ENCODE measurements at places on chromosomes 5 and 9. TPM values are rescaled to one million over a fixed set of nuclear protein-coding genes. Genes with fewer than 3 reads are reported as not detected.
A peak's percentile ranks its signal among the peaks of the same experiment; 100 is the strongest.

DNA sequence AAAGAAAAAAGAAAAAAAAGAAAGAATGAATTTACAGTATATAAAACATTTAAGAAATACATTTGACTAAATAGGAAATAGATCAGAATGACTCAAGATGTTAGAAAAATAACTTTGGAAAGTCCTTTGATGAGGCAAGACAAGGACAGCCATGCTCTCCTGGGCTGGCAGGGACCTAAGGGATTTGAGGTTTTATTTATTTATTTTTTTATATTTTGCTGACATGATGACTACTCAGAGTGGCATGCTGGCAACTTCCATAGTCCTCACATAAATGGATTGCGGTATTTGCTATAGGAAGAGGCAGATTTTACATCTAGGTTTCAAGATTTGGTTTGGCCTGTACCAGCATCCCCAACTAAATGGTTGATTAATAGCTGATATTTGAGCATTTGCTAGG lies 17.7 kb downstream of the SLC28A3 start:
- H3K4me1 ChIP-seq = peaks cover 37% of the 10 kb centered on the region
- no peaks in the 10 kb centered on the region for H3K36me3 ChIP-seq
- H3K27me3 ChIP-seq = no peaks in the 10 kb centered on the region

SH3PXD2B gene
- 12.8 TPM for total RNA-seq

GRCh38 chr5:54135042-54135441 lies 175.3 kb downstream of the ARL15 start:
- H3K27me3 ChIP-seq = no peaks in the 10 kb centered on the region
- no peak overlapping the region for H3K27ac ChIP-seq
- H3K4me3 ChIP-seq = no peak overlapping the region
- DNase-seq = no peak
- no peaks in the 10 kb centered on the region for H3K4me1 ChIP-seq
- H3K36me3 ChIP-seq = no peaks in the 10 kb centered on the region

DNA sequence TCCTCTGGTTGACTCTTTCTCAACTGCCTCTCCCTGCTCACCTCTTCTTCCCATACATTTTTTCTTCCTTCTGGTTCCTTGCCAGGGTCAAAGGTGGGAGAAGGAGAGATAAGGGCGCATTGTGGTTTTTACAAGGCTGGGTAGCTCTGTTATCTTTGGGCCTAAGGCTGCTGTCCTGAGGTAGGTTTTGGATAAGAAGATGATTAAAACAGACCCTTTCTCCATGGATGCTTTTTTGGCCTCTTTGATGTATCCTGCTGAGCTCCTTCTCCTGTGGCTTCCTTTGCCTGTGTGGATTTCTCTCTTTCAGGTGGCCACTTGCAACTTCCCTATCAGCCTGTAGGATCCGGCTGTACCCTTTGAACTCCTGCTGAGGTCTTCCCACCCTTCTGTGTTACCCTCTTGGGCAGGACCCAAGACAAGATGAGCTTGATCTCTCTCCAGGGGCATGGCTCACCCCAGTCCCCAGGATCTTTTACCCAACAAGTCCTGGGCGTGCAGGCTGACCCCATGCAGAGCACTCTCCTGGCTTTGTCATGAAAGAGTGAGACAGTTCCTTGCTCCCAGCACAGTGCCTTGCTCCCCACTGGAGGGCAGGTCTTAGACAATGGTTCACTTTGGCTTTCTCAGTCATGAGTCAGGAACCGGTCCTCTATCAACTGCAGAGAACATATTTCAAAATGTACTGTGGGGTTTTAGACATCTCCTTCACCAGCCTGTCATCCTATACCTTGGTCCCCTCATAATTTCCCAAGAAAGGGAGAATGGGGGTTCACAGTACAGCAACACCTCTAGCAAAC lies 197.9 kb downstream of the TLE4 start:
- H3K36me3 ChIP-seq = no peaks in the 10 kb centered on the region
- peaks cover 10% of the 10 kb centered on the region for H3K4me1 ChIP-seq
- H3K4me3 ChIP-seq = no peak overlapping the region
- no peak overlapping the region for H3K27ac ChIP-seq
- DNase-seq = no peak

GRCh38 chr5:100787648-100788047 lies 115.4 kb downstream of the ST8SIA4 start:
- no peak overlapping the region for H3K4me3 ChIP-seq
- H3K4me1 ChIP-seq = no peaks in the 10 kb centered on the region
- no peak overlapping the region for H3K27ac ChIP-seq
- H3K36me3 ChIP-seq = no peaks in the 10 kb centered on the region
- no peak for DNase-seq
- no peaks in the 10 kb centered on the region for H3K27me3 ChIP-seq

- no peaks in the 10 kb centered on the region for H3K4me1 ChIP-seq
- DNase-seq = no peak
- no peaks in the 10 kb centered on the region for H3K27me3 ChIP-seq
- no peaks in the 10 kb centered on the region for H3K36me3 ChIP-seq
These were observed 181.2 kb downstream of the PIK3R1 start for GRCh38 chr5:68396722-68397121.

GRCh38 chr9:84670138-84671041 lies 861 bp downstream of the NTRK2 start:
- H3K36me3 ChIP-seq = no peaks in the 10 kb centered on the region
- peaks cover 5% of the 10 kb centered on the region for H3K4me1 ChIP-seq
- peak overlapping the region; percentile 62 for H3K27ac ChIP-seq
- peak overlapping the region; percentile 51 for H3K4me3 ChIP-seq

COL5A1 gene
- 6.7 TPM for total RNA-seq

DNA sequence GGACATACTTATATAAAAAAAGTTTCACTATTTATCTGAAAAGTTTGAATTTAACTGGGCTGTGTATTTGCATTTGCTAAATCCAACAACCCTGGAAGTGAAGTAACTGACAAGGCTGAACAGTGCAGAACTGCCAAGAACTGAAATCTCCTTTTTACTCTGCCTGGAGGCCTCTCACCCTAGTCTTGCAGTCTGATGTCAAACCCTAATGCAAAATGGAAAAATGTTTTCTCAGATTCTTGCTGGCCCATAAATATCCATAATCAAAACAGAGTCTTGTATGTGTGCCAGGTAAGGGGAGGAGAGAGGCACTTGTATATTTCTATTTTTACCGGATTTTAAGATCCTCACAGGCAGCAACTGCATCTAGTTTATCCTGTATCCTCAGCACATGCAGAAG lies 432.7 kb upstream of the KLF4 start:
- H3K36me3 ChIP-seq = no peaks in the 10 kb centered on the region
- no peak overlapping the region for H3K27ac ChIP-seq
- no peaks in the 10 kb centered on the region for H3K4me1 ChIP-seq
- H3K27me3 ChIP-seq = no peaks in the 10 kb centered on the region

DNA sequence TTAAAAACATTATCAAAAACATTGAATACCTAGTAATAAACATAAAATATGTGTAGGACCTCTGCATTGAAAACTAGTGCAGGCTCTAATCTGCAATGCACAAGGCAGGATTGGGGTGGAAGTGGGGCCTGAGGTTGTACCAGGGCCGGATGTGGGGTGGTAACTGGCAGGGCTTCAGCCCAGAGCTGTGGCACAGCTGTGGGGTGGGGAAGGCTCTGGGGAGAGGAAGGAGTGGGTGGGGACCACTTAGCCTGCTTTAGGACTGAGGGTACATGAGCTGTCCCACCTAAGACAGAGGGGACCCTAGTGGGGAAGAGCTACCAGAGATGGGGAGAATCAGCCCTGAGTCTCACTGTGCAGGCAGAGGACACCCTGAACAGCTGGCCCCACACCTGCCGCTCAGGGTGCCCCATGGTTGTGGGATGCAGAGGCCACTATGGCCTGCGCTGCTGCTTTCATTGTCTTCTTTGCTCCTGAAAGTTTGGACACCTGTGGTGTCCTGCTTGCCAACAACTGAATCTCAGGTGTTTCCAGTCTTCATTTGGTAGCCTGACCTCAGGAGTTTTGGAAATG lies 311.4 kb downstream of the TLE4 start:
- H3K36me3 ChIP-seq = no peaks in the 10 kb centered on the region
- no peaks in the 10 kb centered on the region for H3K27me3 ChIP-seq
- no peak overlapping the region for H3K27ac ChIP-seq
- no peaks in the 10 kb centered on the region for H3K4me1 ChIP-seq
- no peak overlapping the region for H3K4me3 ChIP-seq

CNTFR gene
- total RNA-seq = 0.40 TPM

GRCh38 chr5:31605920-31606319 lies 33.0 kb upstream of the PDZD2 start:
- H3K4me1 ChIP-seq = no peaks in the 10 kb centered on the region
- no peak overlapping the region for H3K27ac ChIP-seq
- no peaks in the 10 kb centered on the region for H3K36me3 ChIP-seq
- no peak for DNase-seq
- no peak overlapping the region for H3K4me3 ChIP-seq

PCDHB13 gene
- 2.1 TPM for total RNA-seq

DNA sequence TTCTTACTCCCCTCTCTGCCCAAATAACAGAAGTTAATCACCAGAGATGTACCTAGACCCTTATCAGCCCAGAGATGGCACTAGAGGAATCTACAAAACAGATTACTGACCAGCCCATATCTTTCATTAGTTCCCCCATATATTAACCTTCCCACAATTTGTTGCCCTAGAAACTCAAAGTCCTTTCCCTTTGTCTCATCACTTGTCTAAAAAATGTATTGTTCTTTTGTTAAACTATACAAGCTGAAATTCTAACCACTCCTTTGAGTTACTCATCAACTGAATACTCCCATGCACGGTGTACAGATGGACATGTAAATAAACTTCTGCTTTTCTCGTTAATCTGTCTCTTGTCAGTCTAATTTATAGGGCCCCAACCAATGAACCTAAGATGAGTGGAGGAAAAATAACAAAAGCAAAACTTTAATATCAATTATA lies 130.9 kb downstream of the CCDC192 start:
- H3K4me1 ChIP-seq = peaks cover 4% of the 10 kb centered on the region
- no peaks in the 10 kb centered on the region for H3K27me3 ChIP-seq
- no peak overlapping the region for H3K27ac ChIP-seq
- H3K36me3 ChIP-seq = no peaks in the 10 kb centered on the region
- no peak for DNase-seq
- no peak overlapping the region for H3K4me3 ChIP-seq

- H3K4me1 ChIP-seq = no peaks in the 10 kb centered on the region
- DNase-seq = no peak
- H3K27ac ChIP-seq = no peak overlapping the region
- H3K4me3 ChIP-seq = no peak overlapping the region
- peaks cover 29% of the 10 kb centered on the region for H3K27me3 ChIP-seq
These were observed 7.0 kb downstream of the TEX48 start for GRCh38 chr9:114674798-114675540.

DNA sequence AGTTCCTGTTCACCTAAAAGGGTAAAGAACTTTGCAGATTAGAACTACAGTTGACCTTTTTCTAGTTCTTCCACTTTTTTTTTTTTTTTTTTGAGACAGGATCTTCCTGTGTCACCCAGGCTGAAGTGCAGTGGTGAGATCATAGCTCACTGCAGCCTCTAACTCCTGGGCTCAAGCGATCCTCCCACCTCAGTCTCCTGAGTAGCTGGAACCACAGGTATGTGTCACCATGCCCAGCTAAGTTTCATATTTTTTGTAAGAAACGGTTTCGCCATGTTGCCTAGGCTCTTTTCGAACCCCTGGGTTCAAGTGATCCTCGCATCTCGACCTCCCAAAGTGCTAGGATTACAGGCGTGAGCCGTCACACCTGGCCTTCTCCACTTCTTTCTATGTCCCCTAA lies 39.7 kb upstream of the TNFAIP8 start:
- no peaks in the 10 kb centered on the region for H3K36me3 ChIP-seq
- H3K27me3 ChIP-seq = no peaks in the 10 kb centered on the region
- H3K27ac ChIP-seq = no peak overlapping the region
- H3K4me3 ChIP-seq = no peak overlapping the region

DNA sequence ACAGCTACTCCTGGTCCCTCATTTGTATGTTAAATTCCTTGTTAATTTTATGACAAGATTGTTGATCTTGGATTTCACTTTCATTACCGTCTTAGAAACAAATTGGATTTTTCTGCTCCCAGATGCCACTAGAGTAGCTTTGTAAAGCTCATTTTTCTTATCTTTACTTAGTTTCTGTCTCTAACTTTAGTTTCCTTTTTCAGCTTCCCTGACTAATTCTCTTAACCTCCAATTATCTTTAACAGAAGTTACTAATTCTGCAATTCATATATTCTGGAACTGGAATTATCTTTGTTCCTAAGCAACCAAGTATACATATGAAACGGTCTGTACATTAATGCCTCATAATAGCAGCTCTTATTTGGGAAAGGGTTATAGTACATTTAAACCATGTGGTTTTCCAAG lies 16.7 kb downstream of the ITGA1 start:
- no peak overlapping the region for H3K27ac ChIP-seq
- H3K4me1 ChIP-seq = peaks cover 32% of the 10 kb centered on the region
- H3K36me3 ChIP-seq = no peaks in the 10 kb centered on the region
- DNase-seq = no peak

DNA sequence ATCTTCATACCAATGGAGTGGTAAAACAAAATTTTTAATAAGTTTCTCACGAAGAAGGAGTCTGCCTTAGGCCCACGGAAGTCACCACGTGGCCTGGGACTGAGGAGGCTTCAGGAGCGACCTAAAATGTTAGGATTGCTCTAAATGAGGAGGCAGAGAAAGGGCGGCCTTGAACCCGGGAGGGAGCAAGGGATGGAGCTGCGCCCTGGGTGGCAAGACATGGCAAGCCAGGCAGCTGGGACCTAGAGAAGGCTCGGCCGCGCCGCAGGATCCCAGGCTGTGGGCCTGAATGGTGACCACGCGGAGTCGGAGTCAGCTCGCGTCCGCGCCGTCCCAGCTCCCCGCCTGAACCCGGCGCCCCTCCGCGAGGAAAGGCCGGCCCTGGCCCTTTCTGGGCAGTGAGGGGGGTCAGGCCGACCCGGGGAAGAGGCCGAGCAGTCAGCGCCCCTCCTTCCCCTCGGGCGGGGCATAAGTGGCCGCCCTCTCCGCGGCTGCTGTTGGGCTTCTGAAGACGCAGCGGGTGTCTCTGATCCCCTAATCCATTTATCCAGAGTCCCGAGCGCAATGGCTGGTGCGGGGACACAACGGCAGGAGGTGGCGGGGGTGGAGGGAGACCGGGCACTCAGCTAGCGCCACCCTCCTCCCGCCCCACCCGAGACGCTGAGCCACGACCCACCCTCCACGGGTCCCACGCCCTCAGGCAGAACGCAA lies 10.6 kb downstream of the IRX1 start:
- peaks cover 10% of the 10 kb centered on the region for H3K27me3 ChIP-seq
- H3K36me3 ChIP-seq = no peaks in the 10 kb centered on the region
- no peak for DNase-seq
- no peak overlapping the region for H3K4me3 ChIP-seq
- H3K27ac ChIP-seq = no peak overlapping the region
- peaks cover 22% of the 10 kb centered on the region for H3K4me1 ChIP-seq

GRCh38 chr9:109317979-109318741 lies 2.7 kb downstream of the EPB41L4B start:
- no peak for DNase-seq
- peaks cover 29% of the 10 kb centered on the region for H3K4me1 ChIP-seq
- no peaks in the 10 kb centered on the region for H3K36me3 ChIP-seq
- no peak overlapping the region for H3K4me3 ChIP-seq
- H3K27ac ChIP-seq = no peak overlapping the region
- H3K27me3 ChIP-seq = no peaks in the 10 kb centered on the region

DNA sequence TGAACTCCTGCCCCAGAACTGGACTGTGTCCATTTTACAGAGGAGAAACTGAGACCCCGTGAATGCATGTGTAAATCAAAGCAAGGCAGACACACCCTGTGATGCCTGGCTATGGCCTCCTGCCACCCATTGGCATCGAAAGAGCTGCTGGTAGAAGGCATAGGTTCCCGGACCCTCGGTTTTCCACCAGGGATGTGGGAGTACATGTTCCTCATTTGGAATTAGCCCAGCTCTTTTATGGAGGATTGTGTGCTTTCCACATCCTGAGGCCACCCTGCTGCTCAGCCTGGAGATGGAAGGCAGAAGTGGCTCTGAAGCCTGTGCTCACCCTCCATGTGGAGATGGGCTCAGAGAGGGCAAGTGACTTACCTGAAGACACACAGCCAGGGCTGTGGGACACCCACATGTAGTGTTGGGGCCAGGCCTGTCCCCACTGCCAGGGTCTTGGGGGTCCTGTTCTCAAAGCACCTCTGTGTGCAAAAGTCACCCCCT lies 2.8 kb downstream of the SUSD3 start:
- no peaks in the 10 kb centered on the region for H3K27me3 ChIP-seq
- DNase-seq = no peak
- peaks cover 58% of the 10 kb centered on the region for H3K4me1 ChIP-seq
- H3K4me3 ChIP-seq = no peak overlapping the region
